ENCODE measurements at places on chromosomes 7 and 10.
A peak's percentile ranks its signal among the peaks of the same experiment; 100 is the strongest.

- no peak for DNase-seq
These were observed 103.5 kb downstream of the FAM53B start for GRCh38 chr10:124640538-124641231.

DNA sequence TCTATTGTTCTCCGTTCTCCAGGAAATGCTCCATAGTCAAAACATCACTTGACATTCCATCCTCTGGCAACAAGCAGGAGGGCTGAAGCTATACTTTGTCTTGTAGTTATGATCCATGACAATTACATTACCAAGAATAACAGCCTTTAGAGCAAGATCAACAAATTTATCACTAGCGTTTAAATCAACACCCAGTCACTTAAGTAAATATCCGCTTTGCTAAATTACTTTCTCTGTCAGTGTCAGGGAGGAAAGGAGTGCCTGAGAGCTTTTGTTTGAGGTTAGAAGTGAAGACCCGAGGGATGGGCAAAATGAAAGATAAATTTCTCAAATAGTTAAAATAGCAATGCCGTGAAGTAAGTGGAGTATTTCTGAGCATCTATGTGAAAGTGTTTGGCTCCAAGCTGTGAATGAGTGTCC, 236.1 kb upstream of the BMPER start:
- no peak for DNase-seq

DNA sequence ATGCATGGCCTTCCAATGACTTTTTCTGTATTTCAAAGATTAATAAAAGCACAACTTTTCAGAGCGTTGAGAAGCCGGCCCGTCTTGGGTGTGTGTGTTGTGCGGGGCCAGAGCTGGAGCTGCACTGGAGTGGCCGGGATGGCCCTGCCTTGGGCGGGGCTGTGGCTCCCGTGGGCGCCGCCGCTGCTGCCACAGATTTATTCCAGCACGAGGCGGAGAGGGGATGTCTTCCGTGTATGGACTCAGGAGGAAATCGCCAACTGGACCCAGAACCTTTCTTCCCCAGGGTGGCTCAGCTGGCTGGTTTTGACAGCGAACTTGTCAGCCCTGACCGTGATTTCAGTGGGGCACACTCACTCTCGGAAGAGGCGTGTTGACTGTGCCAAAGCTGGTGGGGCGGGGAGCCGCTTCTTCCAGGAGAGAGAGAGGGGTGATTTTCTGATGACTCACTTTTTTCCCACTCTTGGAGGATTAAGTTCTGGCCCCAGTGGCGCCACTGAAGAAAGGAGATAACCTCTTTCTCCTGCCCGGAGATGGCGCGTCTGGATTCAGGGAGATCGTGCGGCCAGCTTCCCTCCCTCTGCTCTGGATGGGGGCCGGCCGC, 72.4 kb downstream of the DNAJB6 start:
- no peak for DNase-seq

DNA sequence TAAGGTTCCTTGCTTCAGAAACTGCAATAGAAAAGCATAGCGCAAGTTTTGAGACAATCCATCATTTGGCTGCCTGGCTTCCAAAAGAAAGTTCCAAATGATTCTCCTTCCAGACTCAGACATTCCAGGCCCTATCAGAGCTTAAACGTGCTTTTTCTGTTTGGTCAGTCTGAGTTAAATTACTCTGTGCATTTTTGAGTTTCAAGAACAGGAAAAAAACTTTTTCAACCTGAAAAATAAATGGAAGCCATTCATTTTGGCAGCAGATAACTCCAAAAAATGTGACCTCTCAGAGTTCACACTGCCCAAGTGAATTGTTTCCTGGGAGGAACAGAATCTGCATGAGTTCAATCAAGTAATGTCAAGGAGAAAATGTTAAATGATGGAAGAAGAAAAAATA, 354.2 kb downstream of the CXCL12 start:
- DNase-seq, result no peak

DNA sequence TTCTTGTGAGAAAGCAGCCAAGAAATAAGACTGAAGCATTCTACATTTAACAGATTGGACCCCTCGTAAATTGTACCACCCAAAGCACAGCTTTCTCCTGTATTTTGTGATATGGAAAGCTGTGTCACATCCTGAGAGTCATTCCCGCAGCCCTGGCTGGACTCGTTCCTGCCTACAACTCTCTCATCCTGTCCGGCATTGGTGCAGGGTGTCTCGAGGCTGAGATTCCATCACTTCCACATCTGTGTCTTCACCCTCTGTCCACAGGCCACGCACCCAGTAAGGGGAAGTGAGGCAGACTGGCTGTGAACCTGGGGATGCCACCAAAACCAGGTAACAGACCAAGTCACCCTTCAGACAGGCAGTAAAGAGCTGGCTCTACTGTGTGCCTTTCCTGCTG, 146.2 kb upstream of the KLF6 start:
- no peak for DNase-seq

- DNase-seq, result no peak
These were observed 267.8 kb downstream of the RPS24 start for GRCh38 chr10:78301481-78301880.

- DNase-seq, result peak; percentile 78
These were observed 122.2 kb upstream of the LRGUK start for GRCh38 chr7:134004829-134005505.

DNA sequence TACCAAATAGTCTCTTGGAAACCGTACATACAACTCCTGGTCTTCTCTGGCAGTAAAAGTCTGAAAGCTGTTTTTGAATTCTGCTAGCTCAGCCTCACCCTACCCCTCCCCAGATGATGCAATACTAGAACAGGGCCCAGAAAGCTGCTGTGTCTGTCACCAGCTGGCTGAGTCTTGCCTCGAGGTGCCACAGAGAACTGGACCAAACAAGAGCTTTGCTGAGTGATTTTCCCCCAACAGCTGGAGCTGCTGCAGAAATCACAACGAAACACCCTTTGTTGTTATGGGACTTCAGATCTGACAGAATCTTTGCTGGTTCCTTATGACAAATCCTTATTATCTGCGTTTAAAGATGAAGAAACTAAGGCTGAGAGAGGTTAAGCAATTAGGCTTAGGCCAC, 134.1 kb downstream of the SPAG6 start:
- DNase-seq, result no peak

DNA sequence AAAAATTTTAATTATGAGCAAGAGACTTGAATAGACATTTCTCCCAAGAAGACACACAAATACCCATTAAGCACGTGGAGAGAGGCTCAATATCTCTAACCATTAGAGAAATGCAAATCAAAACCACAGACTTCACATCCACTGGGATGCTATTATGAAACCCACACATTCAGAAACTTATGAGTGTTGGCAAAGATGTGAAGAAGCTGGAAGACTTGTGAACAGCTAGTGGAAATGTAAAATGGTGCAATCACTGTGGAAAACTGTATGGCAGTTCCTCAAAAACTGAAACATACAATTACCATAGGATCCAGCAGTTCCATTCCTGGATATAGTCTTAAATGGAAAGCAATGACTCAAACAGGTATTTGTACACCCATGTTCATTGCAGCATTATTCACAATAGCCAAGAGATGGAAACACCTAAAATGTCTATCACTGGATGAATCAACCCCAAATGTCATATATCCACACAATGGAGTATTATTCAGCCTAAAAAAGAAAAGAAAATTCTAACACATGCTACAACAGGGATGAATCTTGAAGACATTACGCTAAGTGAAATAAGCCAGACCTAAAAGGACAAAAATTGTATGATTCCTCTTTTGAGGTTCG, 53.5 kb upstream of the FRMD4A start:
- no peak for DNase-seq

- DNase-seq, result no peak
These were observed 52.2 kb upstream of the SMIM30 start for GRCh38 chr7:113170591-113170990.

DNA sequence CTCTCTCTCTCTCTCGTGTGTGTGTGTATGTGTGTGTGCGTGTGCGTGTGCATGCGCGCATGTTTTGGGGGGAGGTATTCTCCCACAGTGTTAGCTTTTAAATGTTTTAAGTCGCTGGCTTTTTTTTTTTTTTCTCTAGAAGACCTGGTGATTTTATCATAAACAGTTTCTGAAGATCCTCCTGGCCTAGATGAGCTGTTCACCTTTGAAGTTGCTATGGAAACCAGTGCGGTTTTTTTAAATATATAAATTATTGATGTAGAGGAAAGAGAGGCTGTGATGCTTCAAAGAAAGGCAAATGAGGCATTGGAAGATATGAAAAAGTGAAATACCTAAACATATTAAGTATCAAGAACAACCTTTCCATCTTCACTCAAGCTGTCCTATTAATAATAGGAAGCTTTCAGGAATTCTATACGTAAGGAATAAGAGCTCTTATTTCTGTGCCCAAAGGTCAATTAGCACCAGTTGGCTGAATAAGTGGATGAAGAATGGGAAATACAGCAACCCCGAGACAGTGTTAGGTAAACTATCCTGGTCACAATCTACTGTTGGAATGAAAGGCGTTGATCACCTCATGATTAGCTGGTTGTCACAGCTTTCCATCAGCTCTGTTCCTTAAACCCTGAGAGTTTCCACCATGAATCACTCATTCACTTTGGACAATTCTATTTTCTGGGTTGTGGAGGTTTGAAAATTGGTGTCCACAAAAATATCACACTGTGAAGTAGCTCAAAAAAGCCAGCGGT, 66.5 kb upstream of the SLC35G1 start:
- DNase-seq, result no peak

- no peak for DNase-seq
These were observed 31.7 kb downstream of the ITPRID1 start for GRCh38 chr7:31545549-31545948.

GRCh38 chr7:2101630-2102374, 130.9 kb downstream of the MAD1L1 start:
- no peak for DNase-seq

- no peak for DNase-seq
These were observed 213.4 kb downstream of the PPP1R3A start for GRCh38 chr7:113705439-113705838.

DNA sequence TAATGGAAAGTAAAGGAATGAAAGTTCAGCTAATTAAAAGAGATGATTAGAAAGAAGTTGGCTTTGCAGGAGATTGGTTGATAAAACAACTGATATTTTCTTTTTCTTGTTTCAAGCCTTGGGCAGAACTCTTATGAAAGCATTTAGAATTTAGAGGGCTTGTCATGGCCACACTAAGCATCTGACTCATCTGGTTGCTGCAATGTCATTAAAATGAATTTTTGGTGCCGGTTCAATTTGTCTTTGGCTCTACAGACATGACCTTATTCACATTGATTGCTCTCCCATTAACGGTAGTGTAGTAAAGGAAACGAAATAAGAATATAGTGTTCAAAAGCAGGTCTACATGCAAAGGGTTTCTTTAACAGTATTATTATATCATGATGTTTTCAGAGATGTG, 1012.4 kb upstream of the C7orf33 start:
- DNase-seq, result no peak

Data from DMS 273 treated with DMSO at 0.1 percent for 48 hours (cell line).